Choroid plexus epithelial cell (primary cell): ENCODE measurements at places on chromosomes 4 and X.

DNA sequence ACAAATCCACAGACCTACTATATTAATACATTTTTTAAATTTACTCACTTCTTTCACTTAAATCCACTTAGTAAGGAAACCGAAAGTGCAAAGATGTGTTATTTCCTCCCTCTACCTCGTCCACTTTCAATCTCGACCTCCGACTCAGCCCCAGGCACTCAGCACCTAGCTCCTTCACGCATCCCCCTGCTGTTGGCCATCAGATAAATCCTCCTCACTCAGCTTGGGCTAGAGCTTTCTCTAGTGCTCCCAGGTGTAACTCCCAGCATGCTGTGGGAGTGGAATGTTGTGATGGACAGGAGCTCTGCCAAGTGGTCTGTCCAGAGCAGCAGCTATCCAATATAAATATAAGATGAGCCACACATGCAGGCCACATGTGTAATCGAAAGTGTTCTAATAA lies 26.7 kb upstream of the TEC start:
- DNase-seq, result peak; percentile 23

- DNase-seq, result no peak
Measured at GRCh38 chr4:8321771-8322170, 52.2 kb downstream of the HTRA3 start.

- DNase-seq, result peak; percentile 2
Measured at GRCh38 chrX:135923353-135923752, 29.8 kb downstream of the SAGE1 start.

DNA sequence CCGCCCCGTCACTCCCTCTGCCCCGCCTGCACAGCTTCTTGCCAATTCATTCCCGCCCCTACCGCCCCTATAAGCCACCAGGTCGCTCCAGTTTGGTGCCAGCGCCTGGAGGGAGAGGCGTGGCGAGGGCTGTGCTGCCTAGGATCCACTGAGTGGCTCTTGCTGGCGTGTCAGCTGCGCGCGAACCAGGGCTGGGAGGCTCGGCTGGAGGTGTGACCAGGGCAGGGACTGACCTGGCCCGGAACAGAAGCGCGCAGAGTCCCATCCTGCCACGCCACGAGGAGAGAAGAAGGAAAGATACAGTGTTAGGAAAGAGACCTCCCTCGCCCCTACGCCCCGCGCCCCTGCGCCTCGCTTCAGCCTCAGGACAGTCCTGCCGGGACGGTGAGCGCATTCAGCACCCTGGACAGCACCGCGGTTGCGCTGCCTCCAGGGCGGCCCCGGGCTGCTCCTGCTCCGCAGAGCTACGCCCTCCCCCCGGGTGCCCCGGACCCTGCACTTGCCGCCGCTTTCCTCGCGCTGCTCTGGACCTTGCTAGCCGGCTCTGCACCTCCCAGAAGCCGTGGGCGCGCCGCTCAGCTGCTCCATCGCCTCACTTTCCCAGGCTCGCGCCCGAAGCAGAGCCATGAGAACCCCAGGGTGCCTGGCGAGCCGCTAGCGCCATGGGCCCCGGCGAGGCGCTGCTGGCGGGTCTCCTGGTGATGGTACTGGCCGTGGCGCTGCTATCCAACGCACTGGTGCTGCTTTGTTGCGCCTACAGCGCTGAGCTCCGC lies at the start of gene GPR78:
Gene GPR78 (plus strand): TSS at position 72 of the 773 bp plus-strand sequence. CDS start 591 bp downstream, at position 663.
- peak; percentile 55 for DNase-seq

GRCh38 chr4:121788896-121789295 lies 12.2 kb upstream of the EXOSC9 start:
- no peak for DNase-seq
